Stimulated activated CD4-positive, alpha-beta T cell treated with anti-CD3 and anti-CD28 coated beads, Interleukin-1b, Interleukin-23, amount 100 ng/mL, for 1 hour (primary cell): ENCODE measurements at places on chromosomes 11 and 22.

GRCh38 chr11:10975287-10975721, 117.5 kb upstream of the ZBED5 start:
- no peak for DNase-seq

DNA sequence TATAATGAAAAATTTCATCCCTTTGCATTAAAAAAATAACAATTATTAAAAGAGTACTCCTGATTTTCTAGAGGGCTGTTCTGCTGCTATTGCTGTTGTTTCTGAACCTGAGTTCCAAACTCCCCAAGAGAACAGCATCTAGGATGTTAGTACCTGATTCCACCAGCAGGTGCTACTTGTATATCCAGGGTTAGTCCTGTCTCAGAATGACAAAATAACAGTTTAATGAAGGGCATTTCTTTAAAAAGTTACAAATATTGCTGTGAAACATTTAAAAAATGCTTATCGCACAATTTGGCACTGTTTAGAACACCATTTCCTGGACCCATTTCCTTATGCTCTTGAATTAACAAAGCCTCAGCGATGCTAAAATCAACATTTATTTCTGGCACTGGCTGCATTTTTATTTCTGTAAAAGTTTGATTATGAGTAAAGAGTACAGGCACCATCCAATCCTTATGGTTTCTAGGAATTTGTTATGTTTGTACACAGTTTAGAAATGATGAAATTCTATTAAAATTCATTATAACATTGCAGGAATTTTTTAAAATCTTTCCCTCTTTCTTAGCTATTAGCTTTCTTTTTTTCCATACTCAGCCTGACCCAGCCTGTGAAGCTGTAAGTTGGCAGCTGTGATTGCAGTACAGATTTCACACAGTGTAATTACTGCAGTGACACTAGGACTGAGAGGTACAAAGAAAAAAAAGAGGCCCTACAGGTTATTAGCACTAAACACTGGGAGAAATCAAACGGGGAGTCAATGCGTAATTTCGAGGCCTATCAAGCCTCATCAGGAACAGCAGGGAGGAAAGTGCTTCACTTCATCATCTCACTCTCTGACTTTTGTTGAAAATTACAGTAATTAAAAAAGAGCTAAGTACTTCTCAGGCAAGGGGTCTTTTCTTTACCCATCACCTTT, 208.8 kb downstream of the DCDC1 start:
- no peak for DNase-seq

DNA sequence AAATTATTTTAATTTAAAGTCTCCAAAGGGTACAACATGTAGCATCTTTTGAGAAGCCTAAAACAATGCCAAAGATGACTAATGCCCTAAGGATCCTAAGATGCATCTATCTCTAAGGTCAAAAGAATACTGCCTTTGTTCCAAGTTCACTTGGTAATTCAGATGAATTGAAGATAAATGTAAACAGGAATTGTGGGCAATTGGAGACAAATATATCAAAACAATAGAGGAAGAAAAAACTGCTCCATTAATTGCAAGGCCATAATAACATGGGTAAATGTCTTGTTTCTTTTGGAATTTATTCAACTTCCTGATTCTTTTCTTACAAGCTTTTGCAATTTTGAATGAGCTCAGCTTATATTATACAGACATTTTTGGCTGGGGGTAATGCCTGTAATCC, 338.6 kb downstream of the TTC28 start:
- DNase-seq, result no peak

DNA sequence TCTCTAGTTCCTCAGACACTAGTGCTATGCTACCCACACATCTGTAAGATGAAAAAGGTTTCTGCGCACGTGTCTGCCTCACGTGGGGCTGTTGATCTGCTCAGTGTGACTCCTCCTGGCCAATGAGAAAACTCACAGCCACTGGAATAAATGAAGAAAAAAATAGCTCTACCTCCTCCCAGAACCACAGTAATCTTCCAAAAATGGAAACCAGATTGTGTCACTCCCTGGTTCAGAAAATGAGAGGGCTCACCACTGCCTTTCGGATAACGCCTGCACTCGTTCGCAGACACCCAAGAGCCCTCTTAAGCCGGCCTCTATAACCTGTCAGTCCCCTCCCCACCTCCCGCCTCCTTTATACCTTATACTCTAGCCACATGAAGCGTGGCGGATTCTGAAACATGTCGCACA, 5.1 kb downstream of the APBB1 start:
- DNase-seq, result peak; percentile 36

- no peak for DNase-seq
Measured at GRCh38 chr11:66546368-66546965, at the start of gene ACTN3. Gene ACTN3, plus strand, starts transcription at chr11:66546903. Its CDS starts 35 bp downstream, at chr11:66546938.

DNA sequence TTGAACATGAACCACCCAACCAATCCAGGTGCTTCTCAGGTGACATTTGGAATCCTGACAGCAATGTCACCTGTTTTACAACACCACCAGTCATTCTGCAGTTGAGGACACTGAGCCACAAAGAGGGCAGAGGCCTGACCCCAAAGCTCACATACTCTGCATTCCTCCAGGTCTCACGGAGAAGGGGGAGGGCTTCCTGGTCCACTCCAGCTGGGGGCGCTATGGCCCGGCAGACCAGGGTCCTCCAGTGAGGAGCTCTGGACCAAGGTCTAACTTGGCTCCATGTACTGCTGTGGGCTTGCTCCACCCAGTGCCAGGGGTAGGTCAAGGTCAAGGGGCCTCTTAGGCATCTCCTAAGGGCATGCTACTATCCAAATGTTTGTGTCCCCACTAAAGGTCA, 1.5 kb upstream of the PNPLA3 start:
- DNase-seq, result no peak

- no peak for DNase-seq
Measured at GRCh38 chr11:92504534-92504933, 279.9 kb downstream of the FAT3 start.

DNA sequence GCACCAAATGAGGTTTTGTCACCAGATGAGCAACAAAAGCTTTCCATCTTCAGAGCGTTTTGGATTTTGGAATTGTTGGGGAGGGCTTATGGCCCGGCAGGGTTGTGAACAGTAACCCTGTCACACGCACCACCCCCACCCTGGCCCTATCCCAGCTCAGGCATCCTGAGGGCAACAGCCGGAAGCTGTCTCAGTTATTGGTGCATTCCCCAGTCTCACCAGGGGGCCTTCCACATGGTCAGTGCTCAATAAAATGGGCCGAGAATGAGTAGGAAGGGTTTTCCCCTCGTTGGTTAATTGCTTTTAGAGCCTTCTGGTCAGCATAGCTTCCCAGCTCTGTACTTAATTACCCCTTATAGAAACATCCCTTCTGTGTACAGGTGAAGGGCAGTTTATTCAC, 46.0 kb downstream of the LRP5 start:
- no peak for DNase-seq

GRCh38 chr22:49571326-49571725, 256.3 kb downstream of the BRD1 start:
- no peak for DNase-seq

GRCh38 chr11:3803726-3804495, 4.4 kb upstream of the PGAP2 start:
- DNase-seq, result no peak

DNA sequence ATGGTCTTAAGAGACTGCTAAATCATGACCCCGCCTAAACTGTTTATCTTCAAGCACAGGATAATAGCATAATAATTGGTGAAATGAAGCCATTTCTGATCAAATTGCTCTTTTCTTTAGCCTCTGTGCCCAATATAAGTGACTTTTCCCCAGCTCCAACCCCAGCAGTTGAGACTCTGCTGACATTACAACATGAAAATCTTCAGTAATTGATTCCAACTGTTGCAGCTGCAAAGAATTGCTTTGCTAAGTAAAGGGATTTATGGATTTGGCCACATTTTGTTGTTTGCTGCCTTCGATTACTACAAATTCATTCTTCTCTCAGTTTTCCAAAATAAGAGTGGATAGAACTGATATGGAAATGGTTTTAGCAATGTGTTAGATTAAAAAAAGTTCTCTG, 576.7 kb upstream of the LRRC4C start:
- DNase-seq, result no peak

DNA sequence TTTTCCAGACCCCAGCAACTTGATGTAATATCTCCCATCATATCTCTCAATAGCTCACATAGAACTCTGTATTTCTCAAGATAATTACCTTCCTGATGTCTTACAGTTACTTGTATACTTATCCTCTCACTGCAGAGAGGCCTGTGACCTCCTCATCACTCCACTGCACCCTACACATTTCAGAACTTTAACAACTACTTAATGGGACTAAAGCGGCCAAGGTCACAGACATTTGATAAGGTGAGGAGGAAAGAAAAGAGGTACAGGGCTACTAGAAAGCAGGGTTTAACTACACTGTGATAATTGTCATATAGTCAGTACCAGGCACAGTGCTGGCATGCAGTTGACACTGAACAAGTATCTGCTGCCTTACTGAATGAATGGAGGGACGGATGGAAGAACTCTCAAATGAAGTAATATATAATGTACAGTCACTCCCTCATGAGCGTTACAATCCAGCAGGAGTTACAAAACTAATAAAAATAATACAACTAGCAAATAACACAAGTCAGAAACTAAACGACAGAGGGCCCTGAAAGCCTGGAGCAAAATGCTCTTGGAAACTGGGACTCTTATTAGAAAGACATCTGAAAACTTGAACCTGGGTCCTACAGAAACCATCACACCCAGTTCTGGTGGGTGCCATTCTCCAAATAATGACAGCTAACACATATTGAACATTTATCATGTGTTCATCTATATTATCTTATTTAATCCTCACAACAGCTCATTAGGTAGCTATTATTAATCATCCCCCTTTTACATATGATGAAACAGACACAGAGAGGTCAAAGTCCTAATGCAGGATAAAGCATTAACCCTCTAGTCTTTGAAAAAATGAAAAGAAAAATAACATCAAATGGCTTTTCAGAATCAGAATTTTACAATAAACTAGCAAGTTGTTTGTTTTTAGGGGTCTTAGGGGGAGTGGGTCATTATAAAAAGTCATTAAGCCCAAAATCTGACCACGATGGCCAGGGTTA, 14.3 kb downstream of the PI4KA start:
- DNase-seq, result no peak

- no peak for DNase-seq
Measured at GRCh38 chr22:24580276-24580675, 12.6 kb downstream of the LRRC75B start.

GRCh38 chr11:6333095-6333494, 12.8 kb upstream of the CAVIN3 start:
- no peak for DNase-seq

- DNase-seq, result no peak
Measured at GRCh38 chr11:235609-235996, 539 bp downstream of the SIRT3 start.

DNA sequence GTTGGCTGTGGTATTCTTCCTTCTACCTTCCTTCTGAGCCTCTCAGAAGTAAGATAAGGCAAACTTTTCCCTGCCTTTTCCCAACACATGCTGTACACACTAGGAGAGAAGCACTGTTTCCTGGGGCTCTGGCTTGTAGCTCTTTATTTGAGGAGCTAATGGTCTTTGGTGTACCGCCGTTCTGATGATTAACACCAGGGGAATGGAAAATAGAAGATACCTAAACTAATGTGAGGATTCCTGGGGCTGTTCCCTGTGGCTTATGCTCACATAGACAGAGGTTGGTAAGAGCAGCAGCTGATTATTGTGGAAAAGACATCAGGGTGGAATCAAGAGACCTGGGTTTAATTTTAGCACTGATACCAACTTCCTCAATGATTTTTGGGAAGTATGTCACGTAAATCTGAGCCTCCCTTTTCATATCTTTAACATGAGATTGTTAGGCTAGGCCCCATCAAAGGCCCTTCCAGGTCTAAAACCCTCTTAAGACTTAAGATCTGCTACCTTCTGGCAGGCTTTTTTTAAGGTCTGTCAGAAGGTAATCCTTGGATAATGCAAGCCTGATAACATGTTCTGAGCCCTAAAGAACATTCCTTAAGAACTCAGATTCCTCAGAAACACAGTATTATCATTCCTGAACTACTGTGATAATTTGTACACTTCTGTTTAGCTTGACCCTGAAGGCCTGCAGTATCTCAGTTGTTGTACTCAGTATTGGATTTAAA, 24.8 kb upstream of the RCE1 start:
- no peak for DNase-seq

DNA sequence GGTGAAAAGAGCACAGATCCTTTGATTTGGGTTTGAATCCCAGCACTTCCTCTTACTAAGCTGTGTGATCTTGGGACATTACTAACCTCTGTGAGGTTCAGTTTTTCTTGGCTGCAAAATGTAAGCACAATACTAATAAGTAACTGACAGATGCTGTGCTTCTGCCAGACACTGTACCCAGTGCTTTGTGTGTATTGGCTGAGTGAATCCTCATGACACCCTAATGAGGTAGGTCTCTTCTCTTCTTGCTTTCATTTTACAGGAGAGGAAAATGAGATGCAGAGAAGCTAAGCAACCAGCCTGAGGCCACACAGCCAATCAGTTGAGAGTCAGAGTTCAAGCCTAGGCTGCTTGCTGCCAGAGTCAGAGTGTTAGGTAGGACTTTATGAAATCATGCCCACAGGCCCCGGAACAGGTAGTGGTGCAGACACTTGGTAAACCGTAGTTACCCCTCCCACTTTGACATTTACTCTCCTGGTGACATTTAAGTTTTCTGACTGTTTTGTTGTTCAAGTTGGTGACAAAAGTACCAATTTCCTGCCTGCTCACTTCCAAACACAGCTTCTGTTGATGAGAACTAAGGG, 21.2 kb downstream of the PTPRJ start:
- no peak for DNase-seq

DNA sequence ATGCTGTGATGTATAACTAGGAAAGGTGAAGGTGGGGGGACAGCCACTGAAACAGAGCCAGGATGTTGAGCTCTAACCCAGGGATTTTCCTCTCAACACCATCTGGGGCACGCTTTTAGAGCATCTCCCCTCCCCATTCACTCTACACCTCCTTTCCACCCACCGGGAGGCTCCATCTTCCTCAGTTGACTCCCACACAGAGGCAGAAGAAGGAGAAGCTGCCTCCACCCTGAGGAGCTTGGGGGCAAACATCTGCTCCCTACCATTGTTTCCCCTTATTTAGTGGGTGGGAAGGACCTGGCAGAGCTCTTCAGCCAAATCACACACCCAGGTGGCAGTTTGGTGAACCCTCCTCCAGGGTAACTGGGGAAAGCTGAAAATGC, 50.0 kb upstream of the ADA2 start:
- no peak for DNase-seq

DNA sequence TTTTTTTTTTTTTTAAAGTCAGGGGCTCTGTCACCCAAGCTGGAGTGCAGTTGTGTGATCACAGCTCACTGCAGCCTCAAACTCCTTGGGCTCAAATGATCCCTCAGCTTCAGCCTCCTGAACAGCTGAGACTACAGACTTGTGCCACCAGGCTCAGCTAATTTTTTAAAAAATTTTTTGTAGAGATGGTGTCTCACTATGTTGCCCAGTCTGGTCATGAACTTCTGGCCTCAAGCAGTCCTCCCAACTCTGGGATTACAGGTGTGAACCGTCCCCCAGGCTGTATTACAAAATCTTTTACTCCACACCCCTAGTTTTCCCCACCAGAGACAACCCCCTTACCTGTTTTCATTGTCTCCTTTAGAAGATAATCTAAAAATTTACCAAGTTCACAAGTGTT, 1.9 kb downstream of the CCDC117 start:
- no peak for DNase-seq
